SHP77 treated with DMSO at 0.1 percent for 48 hours (cell line): ENCODE measurements at places on chromosomes 3 and 15.

GRCh38 chr15:24075420-24076089 is 388.4 kb upstream of the NDN start:
- no peak for DNase-seq

DNA sequence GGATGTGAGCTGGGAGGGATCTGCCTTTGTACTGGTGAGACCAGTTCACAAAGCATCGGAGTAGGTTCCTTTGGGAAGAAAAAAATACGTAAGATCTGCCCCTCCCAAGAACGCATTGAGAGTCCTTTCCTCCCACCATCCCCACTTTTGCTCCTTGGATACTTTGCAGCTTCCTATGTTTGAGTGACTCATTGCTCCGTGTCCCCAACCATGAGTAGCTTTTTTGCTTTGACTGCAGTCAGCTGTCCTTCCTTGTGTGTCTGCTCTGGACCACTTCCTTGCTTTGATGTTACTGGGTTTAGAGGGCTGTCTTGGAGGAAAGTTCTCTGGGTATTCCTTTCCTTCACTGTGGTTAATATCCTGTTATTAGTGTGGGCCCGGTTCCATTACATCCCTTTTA is 43.2 kb upstream of the PTPN23 start:
- DNase-seq, result no peak

DNA sequence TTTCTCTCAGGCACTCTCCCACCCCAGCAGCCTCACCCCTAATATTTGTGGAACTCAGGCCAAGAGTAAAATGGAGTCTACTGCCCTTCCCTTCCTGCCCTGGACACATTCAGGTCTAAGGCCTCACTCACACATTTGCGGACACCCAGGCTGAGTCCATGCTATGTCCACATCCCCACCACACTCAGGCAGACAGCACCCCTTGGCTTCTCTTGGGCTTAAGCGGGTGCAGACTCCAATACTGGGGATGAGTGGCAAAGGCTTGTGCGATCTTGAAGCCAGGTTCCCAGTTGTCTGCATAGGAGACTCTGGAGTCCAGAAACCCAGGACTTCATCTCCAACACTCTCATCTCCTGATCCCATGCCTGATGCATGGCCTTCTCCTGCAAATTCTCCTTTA is 17.5 kb upstream of the CFAP100 start:
- no peak for DNase-seq

DNA sequence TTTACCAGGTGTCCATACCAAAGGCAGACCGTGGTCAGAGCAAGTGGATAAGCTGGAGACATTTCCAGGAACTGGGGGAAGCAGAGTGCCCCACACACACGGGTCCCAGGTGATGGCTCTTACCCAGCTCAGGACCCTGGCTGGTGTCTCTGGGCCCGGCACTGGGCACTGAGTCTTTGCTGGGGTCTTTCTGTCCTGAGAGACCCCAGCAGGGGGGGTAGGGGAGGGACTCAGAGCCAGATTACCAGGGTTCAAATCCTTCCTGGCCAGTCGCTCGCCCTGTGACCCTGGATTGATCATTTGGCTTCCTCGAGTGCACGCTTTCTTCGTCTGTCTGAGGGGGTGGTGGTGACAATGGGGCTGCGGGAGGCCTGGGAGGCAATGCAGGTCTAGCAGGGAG is 95.7 kb downstream of the PLXNA1 start:
- DNase-seq, result no peak

GRCh38 chr15:101286471-101287114 is 8.5 kb downstream of the SNRPA1 start:
- DNase-seq, result no peak

- no peak for DNase-seq
These were observed 65.3 kb downstream of the FAIM start for GRCh38 chr3:138673641-138674530.

GRCh38 chr15:63481105-63481810 is 23.1 kb upstream of the USP3 start:
- no peak for DNase-seq

DNA sequence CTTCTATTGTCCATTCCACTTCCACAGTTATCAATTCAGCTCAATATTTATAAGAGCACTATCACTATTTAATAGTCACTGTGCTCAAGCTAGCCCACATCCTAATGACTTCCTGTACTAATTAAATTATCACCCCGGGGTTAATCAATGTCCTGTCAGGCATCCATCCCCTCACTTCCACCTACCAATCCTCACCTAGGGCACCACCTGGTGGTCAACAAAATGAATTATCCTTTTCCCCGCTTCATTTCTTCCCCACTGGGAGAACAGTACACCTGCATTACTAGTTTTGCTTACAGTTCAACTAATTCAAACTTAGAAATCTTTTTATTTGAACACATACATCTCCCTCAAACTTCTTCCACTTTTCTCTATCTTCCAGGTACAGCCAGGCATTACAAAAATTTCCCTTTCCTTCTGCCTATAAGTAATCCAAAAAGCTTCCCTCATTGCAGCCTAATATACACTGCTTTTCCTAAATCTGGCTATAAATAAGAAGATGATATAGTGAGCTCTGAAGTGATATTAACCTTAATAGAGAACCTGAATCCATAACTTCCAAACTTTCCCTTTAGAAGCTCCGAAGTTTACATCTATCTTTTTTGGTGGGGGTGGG is 68.5 kb downstream of the TMCC1 start:
- DNase-seq, result peak; percentile 9

- no peak for DNase-seq
These were observed 27.4 kb downstream of the SHISA5 start for GRCh38 chr3:48476426-48477053.

DNA sequence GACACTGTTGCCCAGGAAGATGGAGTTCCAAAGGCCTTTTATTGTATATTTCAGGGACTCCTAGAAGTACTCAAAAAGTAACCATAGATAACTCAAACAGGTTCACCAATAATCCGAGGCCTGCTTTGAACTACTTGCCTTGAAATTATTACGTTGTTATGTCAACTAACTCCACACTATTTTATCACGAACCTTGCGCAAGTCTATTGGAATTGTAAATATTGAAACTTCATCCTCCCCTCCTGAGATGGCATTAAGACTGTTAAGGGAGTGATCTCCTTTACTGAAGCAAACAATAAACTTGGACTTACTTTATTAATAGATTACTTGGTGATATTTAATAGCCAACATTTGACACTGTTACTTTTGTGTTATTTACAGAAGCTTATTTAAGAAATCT is 199.6 kb upstream of the GADL1 start:
- no peak for DNase-seq

DNA sequence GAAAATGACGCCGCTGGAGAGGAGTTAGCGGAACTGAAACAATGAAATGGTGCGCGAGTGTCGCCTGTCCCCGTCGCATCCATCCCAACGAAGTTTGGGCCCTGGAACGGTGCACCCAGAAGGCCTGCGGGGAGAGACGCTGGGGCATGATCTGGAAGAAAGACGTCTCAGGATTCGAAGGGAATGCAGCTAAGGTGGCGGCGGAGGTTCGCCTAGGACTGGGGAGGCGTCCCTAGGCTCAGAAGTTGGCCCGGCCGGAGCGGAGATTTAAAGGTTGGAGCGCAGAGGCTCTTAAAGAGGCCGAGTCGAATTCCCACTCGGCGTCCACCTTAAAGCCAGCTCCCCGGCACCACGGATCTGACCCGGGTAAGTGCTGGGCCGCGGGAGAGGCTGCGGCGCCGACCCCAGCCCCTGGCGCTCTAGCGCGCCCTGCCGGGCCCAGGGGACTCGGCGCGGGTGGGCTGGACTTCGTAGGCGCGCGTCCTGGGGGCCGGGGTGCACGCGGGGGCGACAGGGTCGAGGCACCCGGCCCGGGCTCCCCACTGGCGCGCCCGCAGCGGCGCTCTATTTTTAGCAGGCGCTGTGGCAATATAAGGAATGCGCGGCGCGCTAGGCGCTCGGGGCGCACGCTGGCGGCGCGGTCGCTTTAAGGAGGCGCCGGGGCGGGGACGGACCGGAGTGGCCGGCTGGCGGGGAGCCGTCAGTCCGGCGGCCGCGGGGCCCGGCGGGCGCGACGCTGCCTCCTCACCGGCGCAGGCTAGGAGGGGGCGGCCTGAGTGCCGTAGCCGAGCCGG is at the start of gene MRAS:
Gene MRAS, plus strand, starts transcription at position 620 of the 794 bp plus-strand sequence. CDS start 24,305 bp downstream, outside the sequence.
- DNase-seq, result no peak

DNA sequence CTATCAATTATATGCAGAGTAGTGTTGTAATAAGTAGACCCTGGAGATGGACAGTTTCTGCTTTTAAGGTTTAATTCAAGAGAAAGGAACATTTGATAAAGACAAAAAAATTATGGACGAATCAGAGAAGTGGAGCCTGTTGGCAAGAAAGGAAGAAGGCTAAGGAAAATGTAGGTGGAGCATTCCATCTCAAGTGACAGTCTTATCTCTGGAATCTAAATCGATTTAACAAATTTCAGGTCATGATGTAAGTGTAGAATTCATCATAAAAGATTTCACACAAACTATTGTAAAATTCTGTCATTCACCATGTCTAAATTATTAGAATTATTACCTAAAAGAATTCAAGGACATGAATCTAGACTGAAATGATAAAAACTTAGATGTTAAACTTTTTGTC is 36.3 kb downstream of the TSC22D2 start:
- DNase-seq, result no peak

DNA sequence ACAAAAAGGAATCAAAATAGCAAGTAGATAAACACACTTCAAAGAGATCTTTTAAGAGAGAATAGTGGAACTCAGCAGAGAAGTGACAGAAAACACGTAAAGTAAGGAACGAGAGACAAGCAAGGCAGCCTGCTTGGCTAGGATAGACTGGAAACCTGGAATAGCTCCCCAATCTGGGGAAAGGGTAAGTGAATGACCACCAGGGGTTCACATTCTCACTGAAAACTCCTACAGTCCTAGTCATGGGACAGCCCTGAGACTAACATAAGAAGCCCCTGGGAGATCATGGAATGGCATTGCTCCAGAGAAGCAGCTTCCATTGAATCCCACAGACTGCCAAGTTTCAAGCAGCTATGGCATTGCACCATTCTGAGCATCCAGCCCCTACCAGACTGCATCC is 363.6 kb upstream of the ARPP21 start:
- no peak for DNase-seq

DNA sequence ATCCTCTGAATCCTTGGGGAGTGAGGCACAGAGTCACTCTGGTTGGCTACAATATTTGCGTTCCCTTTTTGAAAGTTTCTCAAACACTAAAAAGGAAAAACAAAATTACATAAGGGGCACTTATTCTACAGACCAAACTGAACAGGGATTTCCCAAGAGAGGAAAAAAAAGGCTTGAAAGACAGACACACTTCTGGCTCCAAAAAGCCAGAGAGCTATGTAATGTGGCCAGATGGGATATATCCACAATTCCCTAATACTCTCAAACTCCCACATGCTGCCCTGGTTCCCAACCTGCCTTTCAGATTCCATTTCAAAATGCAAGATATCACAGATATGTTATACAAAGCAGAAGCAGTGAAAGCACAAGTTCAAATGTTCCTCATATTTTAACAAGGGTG is 1.6 kb downstream of the FRMD4B start:
- DNase-seq, result no peak

GRCh38 chr3:169663951-169664820 is 674 bp upstream of the MECOM start:
- no peak for DNase-seq

DNA sequence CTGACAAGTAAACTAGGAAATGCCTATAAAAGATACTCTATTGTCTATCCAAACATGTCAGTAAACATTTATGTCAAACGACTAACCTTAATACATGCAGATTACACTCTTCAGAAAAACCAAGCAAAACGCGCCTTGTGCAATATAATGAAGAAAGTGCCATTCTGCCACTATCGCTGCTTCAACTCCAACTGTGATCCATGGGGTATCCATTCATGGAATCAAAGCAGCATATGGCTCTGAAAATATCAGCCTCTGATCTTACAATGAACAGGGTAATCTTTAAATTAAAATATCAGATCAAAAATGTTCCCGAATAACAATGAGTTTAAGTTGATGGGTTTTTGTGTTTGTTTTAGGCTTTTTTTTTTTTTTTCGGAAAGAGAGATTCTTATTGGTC is 105.5 kb upstream of the SETMAR start:
- DNase-seq, result no peak

DNA sequence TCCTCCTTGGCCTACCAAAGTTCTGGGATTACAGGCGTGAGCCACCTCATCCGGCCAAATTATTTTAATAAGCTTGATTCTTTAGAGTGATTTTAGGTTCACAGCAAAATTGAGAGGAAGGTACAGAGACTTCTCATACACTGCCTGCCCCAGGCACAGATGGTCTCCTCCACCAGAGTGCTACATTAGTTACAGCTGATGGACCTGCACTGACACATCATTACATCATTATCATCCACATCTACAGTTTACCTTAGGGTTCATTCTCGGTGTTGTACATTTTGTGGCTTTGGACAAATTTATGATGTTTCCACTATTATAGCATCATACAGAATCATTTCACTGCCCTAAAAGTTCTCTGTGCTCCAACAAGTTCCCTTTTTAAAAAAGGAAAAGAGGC is 4.4 kb upstream of the VPS8 start:
- DNase-seq, result no peak

DNA sequence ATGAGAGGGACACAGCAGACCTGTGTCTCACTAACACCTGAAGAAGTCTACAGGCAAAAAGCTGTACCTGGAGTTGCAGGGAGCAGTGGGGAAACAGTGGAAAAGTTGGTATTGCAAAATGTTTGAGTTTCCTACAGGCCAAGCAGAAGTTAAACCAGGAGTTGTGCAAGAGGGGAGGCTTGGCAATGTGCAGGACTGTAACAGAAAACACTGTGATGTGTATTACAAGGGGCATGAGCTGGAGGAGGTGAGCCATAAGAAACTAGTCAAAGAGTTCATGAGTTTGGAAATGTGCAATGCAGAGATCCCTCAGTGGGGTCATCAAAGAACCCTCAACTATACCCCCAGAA is 47.1 kb upstream of the SERPINI2 start:
- no peak for DNase-seq

DNA sequence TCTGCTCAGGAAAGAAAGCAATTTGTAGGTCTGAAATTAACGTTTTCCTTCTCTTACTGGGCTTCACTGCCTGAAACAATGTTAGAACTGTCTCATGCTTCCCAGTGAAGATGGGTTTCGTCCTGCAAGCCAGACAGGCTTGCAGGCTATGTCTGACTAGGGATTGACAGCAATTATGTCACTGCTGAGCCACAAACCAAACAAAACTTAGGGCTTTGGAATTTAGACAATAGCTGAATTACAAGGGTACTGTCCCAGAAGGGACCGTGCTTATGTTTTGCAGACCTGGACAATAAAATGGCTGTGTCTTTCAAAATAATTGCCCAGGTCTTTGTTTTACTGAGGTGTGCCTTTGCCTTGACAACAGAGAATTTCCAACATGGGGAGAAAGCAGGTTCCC is 46.3 kb upstream of the CCDC80 start:
- DNase-seq, result no peak

DNA sequence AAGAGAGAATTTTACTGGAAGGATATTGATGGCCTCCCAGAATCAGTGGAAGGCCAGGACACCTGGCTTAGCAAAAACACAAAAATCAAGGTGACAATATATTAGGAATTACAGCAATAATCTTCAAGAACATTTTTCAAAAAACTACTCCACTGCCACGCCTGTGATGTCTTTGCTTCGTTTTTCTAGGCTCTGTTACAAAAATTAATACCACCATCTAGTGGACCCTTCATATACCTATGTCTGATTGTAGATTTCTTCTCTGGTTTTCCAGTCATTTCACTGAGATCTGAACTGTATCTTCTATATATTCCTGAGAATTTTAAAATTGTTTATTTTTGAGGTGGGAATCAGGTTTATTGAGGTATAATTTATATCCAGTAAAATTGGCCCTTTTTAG is 5.6 kb upstream of the SLC33A1 start:
- no peak for DNase-seq
